ENCODE measurements at places on chromosomes 4 and X.

DNA sequence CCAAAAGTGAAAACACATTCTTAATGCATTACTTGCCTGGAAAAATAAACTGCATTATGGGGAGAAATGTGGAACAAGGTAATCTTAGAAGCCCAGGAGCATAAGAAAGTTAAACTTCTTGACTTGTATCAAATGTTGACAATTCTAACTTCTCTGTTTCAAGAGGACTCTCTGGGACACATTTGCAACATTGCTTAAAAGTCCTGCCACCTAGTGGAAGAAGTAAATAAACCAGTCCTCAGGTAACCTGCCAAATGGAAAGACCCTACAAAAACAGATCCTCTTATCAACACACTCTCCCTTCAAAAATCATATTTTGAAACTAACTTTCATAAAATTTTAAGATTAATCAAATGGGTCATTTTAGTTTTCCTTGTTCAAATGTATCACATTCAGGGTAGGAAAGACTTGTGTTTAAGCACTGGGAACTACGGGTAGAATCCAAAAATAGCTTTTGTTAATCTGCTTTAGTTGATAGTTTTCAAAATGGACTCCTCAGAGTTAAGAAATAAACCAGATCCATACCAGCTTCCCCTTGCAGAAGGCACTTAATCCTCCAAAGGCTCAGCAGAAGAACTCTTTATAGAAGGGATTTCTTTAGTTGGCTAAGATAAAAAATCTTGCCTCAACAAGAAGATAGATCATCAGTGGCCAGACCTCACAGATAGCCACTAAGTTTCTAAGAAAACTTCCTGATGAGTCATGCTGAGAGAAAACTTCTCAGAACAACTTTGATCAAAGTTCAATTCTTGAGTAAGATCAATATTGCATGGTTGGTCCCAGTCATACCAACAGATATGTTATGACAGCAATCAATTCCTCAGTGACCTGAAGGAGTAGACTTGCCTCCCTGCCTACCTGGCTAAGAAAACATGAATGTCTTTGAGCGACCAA is 141.7 kb downstream of the HHIP start:
- peak; percentile 44 for DNase-seq

DNA sequence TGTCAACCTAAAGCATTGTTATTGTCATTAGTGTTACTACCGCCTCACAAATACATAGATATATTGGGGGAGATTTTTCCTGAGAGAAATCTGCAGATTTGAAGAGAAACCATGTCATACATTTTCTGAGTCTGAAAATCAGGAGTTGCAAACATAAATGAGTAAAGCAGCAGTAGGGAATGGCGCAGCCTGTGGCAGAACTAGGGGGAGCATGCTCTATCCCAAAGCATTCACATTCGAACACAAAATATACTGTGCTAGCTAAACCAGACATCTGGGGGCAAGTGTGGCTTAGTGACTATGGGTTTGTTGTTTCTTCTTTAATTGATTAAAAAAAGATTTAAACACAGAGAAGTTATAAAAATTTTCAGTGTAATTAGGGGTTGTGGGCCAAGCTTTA is 83.2 kb downstream of the CPE start:
- DNase-seq, result no peak

DNA sequence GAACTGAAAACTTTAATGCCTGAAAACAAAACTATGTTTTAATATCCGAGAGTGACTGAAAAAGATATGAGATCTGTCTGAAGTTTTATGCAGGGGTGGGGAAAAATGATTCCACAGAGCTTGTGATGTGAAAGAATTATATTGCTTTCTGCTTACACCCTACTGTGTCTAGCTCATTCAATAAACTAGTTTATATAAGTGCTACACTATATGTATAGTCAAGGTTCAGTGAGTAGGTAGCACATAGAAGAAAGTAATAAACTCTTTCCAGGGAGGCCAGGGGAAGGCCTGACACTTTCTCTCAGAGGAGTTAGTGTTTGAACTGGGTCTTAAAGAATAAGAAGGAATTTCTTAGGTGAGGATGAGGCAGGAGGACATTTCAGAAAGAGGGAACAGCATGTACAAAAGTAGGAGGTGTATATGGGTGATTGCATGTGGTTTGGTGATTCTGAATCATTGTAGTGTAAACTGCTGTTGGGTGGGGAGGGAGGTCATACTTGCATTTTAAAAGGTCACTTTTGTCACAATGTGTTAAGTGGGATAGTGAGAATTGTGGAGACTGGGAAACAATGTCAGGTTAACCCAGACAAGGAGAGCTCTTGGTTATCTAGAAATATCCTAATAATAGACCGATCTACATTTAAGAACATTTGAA is 25.1 kb upstream of the TEX13D start:
- DNase-seq, result no peak

DNA sequence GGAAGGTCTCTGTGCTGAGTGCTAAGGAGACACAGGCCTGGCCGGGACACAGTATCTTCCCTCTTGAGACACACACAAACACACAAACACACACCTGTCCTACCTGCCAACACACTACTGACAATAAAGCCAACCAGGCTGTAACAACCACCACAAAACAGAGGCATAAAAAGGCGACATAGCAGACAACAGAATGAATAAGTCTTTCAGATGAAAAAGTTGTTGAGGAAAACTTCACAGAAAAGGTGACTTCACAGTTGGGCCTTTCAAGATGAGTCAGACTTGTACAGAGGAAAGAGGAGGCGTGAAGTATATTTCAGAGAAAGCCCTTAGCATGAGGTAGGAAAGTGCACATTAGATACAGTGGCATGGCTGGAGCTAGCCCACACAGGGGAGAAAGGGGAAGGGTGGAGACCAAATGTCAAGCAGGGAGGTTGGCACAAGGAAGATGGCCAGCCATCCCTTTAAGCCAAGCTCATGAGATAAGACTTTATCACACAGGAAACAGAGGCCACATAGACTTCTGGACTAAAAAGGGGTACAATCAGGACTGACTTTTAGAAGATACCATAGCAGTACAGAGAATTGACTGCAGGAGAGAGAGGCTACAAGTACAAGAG is 54.0 kb downstream of the SLC9A7 start:
- DNase-seq, result no peak

DNA sequence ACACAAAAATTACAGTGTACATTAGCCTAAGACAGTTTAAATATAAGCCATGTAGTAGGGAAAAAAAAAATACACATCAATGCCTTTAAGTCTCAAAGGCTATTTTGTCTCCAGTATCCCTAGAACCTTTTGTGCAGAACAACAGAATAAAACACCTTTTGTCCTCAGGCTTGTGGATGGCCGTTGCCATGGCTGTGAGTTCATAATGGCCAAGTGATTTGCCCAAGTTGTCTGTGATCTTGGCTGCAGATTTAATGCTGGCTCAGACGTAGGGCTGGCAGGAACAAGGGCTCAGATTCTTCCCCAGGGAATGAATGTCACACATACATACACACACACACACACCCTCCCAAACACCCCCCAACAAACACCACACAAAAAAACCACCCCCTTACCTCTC is 25.3 kb downstream of the GPM6B start:
- DNase-seq, result no peak

DNA sequence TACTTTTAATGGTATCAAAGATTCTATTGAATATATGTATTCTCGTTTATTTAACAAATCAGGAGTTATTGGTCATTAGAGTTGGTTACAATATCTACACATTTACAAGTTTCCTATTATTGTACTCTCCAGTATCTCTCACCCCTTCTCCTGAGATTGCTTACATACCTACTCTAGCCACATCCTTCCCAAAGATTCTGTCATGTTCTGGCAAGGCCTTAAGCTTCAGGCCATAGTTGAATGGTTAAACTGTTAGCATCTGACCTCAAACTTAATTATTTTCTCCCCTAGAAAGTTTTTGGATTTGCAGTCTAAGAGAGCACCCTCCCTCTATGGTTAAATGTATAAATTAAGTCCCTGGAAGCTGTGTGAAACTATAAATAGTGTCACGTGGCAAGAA is 784.2 kb downstream of the GLUD2 start:
- DNase-seq, result no peak

DNA sequence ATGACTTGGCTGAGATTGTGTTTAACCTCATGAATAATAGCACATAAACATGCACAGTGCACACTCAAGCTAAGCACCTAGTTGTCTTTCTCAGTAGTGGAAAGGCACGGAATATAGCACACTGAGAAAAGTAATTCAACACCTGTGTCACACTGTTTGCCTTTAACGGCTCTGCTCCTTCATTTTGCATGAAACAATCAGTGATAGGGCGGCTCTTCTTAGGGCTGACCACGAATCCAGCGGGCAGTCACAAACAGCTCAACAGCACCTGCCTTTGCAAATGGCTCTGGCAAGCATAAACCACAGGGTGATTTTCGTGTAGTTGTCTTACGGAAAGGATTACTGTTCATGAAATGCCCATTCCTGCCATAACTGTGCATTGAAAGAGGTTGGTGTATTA is 954.0 kb upstream of the TENM3 start:
- DNase-seq, result no peak

- DNase-seq, result no peak
Observed at GRCh38 chr4:152528060-152528459, 7.8 kb downstream of the FBXW7 start.

GRCh38 chr4:168218645-168219044 is 99.9 kb downstream of the DDX60 start:
- peak; percentile 54 for DNase-seq

DNA sequence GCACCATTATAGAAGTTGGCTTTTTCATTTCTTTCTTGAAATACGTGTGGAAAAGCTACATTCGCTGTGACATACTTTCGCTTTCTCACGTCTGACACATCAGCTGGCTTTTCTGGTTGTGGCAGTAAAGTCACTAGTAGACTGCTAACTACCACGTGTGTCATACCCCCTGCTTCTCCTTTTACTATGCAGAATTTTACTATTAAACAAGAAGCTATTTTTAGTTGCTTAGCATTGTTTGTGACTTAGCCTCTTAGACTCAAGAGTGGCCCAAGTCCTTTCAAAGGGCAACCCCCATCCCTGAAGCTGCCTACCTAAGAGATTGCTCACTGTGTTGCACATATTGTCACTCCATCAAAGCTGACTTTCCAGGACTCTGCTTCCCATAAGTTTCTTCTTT is 2.1 kb upstream of the IL2 start:
- peak; percentile 20 for DNase-seq

GRCh38 chrX:16479206-16479869 is 170.6 kb upstream of the S100G start:
- peak; percentile 80 for DNase-seq

DNA sequence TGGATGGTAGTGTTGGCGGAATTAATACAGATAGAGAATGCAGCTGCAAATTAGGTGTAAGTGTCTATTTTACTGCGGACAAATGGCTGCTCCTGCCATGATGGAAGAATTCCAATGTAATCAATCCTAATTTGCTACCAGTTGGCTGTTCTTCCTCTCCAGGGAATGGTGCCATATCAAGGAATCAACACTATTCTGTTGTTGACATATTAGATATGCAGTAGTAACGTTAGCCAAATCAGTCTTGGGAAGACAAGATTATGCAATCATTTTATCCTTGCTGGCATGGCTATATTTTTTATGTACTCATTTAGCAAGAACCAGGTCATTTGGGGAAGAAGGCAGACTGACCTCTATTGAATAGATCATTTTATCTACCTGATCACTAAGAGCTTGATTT is 271.2 kb upstream of the AGA start:
- no peak for DNase-seq

- no peak for DNase-seq
Observed at GRCh38 chrX:150543230-150544155, 24.9 kb upstream of the MTM1 start.

- no peak for DNase-seq
Observed at GRCh38 chrX:65136424-65136823, 160.2 kb upstream of the ZC4H2 start.

DNA sequence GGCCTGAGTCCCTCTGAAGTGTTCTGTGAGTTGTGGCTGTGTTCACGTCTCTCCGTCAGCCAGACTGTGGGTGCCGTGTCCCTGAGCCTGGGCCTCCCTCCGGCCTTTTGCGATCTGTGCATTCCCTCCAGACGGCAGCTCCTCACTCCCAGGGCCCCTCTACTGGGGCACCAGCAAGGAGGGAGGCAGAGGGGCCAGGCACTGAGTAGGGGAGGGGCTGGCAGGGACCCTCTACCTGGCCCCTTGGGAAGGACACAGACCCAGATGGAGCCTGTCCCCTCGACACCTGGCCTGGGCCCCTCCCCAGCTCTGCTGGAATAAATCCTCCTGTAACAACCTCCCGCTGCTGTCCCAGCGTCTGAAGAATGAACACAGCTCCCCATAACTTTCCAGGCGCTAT is 110.0 kb upstream of the NKX1-1 start:
- DNase-seq, result no peak

DNA sequence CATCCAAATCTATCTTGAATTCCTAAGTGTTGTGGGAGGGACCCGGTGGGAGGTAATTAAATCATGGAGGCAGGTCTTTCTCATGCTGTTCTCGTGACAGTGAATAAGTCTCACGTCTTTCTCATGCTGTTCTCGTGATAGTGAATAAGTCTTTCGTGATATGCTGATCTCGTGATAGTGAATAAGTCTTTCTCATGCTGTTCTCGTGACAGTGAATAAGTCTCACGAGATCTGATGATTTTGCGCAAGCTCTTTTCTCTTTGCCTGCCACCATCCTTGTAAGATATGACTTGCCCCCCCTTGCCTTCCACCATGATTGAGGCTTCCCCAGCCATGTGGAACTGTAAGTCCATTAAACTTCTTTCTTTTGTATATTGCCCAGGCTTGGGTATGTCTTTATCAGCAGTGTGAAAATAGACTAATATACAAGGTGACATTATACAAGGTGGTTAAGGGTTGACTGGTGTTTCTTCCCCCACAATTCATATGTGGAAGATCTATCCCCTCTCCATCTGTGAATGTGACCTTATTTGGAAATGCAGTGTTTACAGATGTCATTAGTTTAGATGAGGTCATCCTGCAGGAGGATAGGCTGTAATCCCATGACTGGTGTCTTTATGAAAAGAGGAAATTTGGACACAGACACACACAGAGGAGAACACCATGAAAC is 27.6 kb downstream of the ARSD start:
- no peak for DNase-seq

GRCh38 chrX:142134533-142134932 is 70.6 kb downstream of the MAGEC2 start:
- no peak for DNase-seq

DNA sequence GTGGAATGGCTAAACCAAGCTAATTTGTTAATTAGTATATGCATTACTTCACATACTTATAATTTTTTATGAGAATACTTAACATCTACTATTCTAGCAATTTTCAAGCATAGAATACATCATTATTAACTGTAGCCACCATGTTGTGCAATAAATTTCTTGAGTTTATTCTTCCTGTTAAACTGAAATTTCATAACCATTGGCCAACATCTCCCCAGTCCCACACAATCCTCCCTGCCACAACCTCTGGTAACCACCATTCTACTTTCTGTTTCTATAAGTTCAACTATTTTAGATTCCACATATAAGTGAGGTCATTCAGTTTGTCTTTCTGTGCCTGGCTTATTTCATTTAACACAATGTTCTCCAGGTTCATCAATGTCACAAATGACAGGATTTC is 208.5 kb downstream of the PPP4R3C start:
- DNase-seq, result no peak

All from LHCN-M2 (cell line).